ENCODE measurements at places on chromosomes 1 and 21.

DNA sequence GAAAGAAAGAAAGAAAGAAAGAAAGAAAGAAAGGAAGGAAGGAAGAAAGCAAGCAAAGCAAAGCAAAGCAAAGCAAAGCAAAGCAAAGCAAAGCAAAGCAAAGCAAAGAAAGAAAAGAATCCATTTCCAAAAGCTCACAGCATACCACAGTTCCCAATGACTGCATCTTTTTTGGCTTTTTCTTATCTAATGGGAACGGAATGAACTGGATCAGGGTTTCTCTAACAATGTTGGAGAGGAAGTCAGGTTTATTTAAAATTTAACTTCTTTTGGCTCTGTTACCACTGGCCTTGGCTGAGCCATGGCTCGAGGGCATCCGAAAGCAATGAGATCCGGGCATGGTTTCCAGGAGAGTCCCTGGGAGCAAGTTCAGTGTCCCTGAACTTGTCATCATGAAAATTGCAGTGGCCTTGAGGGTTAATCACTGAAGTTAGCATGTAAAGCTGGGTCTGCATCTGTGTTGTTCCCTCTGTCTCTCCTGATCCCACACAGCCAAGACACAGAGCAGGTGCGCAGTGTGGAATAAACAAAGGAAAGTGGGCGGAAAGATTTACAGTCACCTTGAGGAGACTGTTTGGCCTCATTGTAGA, 34.6 kb upstream of the CTPS1 start:
- no peak for DNase-seq

- DNase-seq: no peak
Observed at GRCh38 chr1:15771836-15772515, 13.4 kb downstream of the FBLIM1 start.

GRCh38 chr1:64403331-64403730, 66.6 kb upstream of the CACHD1 start:
- DNase-seq: no peak

- no peak for DNase-seq
Observed at GRCh38 chr1:184892116-184892515, 82.2 kb downstream of the NIBAN1 start.

DNA sequence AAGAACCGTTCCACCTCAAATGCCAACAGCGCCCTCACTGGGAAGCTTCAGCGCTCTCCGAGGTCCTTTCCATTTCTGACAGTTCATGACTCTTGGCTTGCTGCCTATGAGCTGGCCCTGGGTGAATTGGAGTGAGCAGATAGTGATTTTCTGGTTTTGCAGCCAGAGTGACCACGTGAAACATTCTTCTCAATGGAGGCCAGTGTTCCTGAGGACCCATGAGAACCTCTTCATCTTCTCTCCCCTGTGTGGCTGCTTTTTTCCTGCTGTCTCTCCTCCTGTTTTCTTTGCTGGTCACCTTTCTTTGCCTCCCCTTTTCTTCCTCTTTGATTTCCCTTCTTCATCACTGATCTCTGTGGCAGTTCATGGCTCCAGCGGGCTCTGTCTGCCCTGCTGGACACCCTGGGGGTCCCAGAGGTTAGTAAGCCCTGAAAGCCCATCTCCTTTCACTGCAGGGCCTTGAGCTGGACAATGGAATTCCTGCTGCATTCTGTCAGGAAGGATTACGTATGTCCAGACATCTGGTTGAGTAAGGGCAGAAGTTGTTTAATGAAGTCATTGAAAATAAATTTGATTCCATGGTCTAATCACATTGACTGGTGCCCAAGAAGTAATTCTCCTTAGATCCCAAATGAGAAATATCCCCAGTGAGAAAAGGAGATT, 29.9 kb downstream of the VASH2 start:
- DNase-seq: no peak

GRCh38 chr1:110250008-110250407, 39.9 kb downstream of the KCNC4 start:
- no peak for DNase-seq

DNA sequence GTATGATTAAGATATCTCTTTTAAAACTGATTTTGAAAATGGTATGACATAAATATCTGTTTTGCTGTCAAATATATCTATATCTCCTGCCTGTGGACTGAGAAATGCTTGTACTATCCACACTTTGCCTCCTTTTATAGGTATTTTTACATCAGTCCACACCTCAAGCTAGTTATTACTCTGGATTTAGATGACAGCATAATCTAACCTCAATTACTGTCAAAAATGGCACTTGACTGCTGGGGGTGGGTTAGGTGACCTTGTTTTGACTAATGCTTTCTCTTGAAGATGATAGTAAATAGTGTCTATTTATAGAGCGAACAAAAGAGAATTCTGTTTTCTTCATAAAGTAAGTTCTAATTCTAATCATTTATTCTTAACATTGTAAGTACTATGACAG, 9.1 kb downstream of the ADGRL2 start:
- no peak for DNase-seq

DNA sequence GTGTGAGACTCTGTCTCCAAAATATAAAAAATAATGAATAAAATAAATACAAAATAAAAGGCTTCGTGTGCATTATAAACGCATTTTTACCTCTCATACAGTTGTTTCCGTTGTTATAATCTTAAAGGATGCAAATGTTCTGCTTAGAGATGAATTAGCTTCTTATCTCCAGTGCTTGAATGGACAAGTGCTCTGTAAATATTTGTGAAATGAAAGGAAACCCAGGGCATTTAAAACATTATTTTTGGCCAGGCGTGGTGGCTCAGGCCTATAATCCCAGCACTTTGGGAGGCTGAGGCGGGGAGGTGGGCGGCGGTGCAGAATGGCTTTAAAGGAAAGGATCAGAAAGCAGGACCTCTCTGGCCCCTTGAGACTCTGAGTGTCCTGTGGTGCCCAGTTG, 94.5 kb downstream of the HUNK start:
- no peak for DNase-seq

DNA sequence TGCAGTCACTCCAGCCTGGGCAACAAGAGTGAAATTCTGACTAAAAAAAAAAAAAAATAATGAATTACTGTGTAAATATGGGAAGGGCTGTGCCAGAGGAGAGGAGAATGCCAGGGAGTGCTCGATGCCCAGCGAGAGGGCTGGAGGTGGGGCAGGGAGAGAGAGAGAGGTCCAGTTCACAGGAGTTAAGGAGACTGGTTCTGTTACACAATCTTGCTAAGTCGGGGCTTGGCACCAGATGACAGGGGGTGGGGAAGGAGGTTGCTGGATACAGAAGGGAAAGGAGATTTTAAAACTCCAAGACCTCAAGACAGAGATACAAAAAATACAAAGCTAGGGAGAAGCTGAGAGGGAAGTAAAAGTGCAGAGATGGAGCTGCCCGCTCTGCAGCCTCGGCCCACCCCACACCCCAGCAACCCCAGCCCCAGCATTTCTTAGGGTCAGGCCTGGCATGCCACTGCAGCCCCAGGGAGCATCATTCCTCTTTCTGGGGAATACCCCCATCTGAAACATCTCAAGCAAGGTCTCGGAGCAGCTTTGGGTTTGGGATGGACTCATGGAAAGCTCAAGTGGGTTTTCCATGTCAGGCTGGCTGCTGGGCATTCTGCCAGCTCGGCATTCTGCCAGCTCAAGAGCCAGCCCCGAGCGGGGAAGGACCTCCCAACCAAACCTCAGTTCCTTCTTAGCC, 991 bp downstream of the SELENBP1 start:
- no peak for DNase-seq

DNA sequence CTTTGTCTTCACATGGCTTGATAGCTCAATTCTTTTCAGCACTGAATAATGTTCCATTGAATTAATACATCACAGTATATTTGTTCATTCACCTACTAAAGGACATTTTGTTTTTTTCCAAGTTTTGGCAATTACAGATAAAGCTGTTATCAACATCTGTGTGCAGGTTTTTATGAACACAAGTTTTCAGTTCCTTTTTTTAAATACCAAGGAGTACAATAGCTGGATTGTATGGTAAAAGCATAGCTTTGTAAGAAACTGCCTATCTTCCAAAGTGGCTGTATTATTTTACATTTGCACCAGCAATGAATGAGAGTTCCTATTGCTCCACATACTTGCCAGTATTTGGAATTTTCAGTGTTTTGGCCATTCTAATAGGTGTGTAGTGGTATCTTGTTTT, 4.8 kb upstream of the MCOLN2 start:
- DNase-seq: no peak

DNA sequence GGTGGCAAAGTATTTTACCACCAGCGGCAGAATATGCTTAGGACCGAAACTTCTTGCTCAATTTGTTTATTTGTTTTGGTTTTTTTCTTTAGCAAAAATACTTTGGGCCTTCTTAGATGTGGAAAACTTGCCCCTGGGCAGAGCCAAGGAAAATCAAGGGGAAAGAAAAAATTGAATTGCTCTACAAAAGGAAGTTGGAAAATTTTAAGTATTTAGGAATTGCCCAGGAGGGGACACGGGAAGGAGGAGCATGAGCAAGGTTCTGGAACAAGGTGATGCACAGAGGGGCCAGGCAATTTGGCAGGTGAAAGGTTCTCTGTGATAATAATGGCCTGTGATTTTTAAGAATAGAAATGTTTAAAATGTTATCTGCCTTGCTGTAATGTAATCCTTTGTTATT, 28.6 kb downstream of the SGIP1 start:
- DNase-seq: no peak

GRCh38 chr1:88979749-88980116, 12.7 kb downstream of the KYAT3 start:
- no peak for DNase-seq

GRCh38 chr1:92752719-92753118, 32.2 kb downstream of the EVI5 start:
- no peak for DNase-seq

DNA sequence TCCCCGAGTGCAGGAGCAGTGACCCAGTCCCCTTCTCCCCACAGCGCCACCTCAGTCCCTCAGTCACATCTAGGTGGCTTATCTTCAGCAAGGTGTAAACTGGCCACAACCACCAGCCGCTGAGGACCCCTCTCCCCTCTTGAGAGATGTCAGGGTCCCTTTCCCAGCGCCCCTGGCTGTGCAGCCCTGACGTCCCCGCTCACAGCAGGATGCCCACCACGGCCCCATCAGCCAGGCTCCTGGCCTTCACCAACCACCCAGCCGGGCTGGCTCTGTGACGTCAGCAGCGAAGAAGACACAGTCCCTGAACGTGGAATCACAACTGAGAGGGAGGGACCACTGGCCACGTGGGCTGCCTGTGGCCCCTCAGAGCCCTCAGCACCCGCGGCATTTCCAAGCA, 249.4 kb downstream of the NPHP4 start:
- DNase-seq: no peak

DNA sequence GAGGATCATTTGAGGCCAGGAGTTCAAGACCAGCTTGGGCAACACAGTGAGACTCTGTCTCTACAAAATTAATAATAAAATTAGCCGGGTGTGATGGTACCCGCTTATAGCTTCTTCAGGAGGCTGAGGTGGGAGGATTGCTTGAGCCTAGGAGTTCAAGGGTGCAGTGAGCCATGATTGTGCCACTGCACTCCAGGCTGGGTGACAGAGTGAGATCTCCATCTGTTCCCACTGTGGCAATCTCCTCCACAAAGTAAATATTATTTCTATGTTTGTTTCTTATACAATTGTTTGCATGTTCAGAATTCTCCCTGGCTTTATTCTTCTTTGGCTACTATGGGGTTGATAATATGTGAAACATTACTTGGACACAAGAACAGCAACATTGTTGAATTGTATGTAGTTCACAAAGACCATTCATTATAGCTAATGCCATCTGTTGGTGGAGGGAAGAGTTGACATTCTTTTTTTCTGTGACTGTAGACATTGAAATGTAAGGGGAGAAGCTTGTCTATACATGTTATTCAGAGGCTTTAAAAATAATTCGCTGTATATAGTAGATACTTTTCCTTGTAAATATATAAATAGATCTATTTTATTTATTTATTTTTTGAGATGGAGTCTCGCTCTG, 47.8 kb upstream of the SRSF10 start:
- DNase-seq: no peak

DNA sequence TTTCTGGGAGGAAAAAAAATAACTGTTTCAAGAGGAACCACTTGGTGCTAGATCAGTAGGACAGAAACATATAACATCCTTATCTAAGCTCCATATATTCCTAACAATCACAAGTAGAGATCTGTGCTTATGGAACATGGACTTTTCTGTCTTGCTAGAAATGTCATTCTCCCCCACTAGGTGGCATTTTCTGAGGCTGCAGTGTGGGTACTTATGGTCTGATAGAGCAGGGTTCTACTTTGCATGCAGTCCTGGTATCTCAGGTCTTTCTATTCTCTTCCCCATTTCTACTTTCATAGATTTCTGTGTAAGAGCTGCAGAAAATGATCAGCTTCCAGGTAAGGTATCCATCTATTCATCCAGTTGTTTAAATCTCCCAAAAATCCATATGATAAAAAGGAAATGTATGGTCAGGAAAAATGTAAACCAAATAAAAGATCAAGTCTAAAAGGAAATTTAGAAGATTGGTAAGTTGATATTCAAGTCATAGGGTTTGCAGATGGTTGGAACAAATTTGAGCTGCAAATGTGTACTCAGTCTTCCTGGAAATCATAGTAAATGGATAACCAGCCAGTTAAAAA, 1.5 kb downstream of the ZNF684 start:
- no peak for DNase-seq

- DNase-seq: no peak
Observed at GRCh38 chr1:193388165-193388564, 201.8 kb upstream of the B3GALT2 start.

DNA sequence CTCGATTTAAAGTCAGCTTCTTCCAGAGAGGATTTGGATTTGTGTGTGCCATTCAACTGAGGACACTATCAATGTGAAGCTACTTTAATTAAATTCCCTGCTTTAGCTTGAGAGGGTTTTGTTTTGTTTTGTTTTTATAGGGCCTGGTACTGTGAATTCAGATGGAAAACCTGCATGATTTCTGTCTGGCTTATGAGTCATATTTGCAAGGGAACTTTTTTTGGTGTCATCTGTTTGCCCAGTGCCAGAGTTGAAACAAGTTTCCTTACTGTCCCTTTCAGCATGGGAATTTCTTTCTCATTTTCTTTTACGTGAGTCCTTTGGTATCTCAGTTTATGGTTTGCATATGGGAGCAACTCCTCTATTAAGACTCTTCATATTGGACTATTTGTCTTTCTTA, 194.6 kb downstream of the GREM2 start:
- DNase-seq: no peak

- no peak for DNase-seq
Observed at GRCh38 chr1:37177230-37177864, 143.0 kb upstream of the GRIK3 start.

- peak; percentile 45 for DNase-seq
Observed at GRCh38 chr1:28926629-28927265, 12.4 kb downstream of the EPB41 start.

- no peak for DNase-seq
Observed at GRCh38 chr1:166843769-166844596, 4.7 kb downstream of the POGK start.
